ENCODE measurements at places on chromosomes 1 and 21. TPM values are rescaled to one million over a fixed set of nuclear protein-coding genes. Genes with fewer than 3 reads are reported as not detected.

DNA sequence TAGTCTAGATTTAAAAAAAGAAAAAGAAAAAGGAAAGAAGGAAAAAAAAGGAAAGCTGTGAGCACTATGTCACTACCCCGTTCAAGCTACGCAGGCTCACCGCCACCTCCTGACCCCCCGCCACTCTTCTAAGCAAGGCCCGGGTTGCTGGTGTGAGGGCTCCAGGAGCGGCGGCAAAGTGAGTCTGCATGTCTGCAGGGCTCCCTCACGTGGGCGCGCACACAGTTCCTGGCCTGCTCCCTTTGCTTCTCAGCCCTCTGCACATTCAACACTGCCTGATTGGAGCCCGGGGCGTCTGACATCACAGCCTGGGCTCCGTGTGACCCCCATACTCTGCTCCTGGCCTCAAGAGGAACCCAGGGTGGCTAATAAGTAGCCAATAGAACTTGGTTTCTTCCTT, 81.4 kb upstream of the TLR5 start:
- peak; percentile 22 for DNase-seq

GRCh38 chr1:245264226-245264625, 109.4 kb downstream of the KIF26B start:
- DNase-seq: no peak

FCGR3B gene
- 0.43 TPM for polyA plus RNA-seq

RAB3B gene
- polyA plus RNA-seq: 0.28 TPM

DNA sequence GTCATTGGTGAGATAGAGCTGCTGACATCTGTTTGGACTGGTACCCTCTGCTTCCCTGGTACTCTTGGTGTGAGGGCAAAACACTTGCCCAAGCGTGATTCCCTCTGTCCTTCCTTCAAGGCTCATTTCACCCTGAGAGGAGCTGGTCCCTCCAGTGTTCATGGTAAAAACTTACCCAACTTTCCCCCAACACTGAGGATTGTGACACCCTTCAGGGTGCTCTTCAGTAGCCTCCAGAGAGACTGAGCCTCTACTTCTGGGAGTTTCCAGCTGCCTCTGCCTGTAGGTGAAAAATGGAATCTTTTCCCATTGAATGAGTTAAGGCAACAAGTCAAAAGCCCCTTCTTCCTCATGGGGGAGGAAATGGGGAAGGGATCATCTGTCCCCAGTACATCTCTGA, 9.6 kb downstream of the CCDC190 start:
- DNase-seq: no peak

Measured in muscle of leg (tissue), 16 donors.